GM23248 (cell line): ENCODE measurements at places on chromosomes 12 and 14. TPM values are rescaled to one million over a fixed set of nuclear protein-coding genes. Genes with fewer than 3 reads are reported as not detected.

DNA sequence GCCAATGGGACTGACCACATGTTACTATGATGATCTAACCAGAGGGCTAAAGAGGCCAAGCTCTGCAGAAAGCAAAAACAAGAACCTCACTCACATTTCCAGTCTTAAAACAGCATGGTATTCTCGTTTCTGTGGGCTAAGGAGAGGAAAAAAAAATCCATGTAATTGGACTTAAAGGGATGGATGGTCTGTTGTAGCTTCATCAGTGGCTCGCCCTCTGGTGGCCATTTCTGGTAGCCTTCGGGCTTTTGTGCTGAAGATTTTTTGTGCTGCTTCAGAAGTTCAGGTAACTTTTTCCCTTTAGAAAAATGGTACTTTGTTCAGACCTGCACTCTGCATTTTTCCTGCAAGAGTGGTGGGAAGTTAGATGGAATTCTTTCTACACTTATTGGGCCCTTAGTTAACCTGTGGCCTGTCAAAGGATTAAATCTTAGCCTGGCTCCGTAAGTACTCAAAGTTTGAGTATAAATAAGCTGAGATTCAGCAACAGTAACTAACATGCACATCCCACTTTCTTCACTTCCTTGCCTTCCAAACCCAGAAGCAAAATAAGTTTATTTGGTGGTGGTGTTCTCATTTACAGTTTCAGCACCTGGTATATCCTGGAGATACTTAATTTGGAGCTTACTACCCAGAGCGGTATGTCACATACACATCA, 22.3 kb downstream of the DCAF4 start:
- DNase-seq = peak; percentile 74
- no peaks in the 10 kb centered on the region for H3K36me3 ChIP-seq
- no peaks in the 10 kb centered on the region for H3K4me1 ChIP-seq
- no peak overlapping the region for H3K4me3 ChIP-seq
- no peaks in the 10 kb centered on the region for H3K27me3 ChIP-seq
- no peak overlapping the region for H3K27ac ChIP-seq

- no peak overlapping the region for H3K27ac ChIP-seq
- no peak overlapping the region for H3K4me3 ChIP-seq
- no peak for DNase-seq
- no peaks in the 10 kb centered on the region for H3K36me3 ChIP-seq
- H3K4me1 ChIP-seq = no peaks in the 10 kb centered on the region
- no peaks in the 10 kb centered on the region for H3K27me3 ChIP-seq
Measured at GRCh38 chr12:98280152-98280551, 235.2 kb upstream of the TMPO start.

GRCh38 chr12:113130457-113131135, 5.0 kb downstream of the RASAL1 start:
- peak; percentile 23 for DNase-seq
- H3K4me1 ChIP-seq = no peaks in the 10 kb centered on the region
- peaks cover 4% of the 10 kb centered on the region; the same call in 1 of the 2 replicates for H3K27me3 ChIP-seq
- no peak overlapping the region for H3K27ac ChIP-seq
- H3K4me3 ChIP-seq = no peak overlapping the region

DNA sequence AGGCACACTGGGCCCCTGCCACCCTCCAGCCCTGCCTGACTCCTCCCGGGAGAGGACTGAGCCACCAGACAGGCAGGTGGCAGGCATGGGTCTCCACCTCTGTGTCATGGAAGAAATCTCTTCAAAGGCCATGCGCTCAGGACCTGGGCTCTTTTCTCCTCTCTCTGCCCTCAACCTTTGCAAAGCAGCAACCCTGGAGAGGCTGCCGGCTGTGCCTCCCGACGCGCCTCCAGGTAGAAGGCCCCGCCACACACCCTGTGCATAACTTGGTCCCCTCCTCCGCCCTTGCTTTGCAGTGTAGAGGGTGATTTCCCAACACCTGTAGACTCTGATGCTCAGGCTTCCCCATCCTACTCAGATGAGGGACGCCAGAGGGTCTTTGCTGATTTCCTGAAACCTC, 28.2 kb upstream of the TMEM179 start:
- H3K36me3 ChIP-seq = no peaks in the 10 kb centered on the region
- no peak overlapping the region for H3K27ac ChIP-seq
- peaks cover 35% of the 10 kb centered on the region for H3K27me3 ChIP-seq
- H3K4me3 ChIP-seq = no peak overlapping the region
- DNase-seq = no peak
- no peaks in the 10 kb centered on the region for H3K4me1 ChIP-seq

DNA sequence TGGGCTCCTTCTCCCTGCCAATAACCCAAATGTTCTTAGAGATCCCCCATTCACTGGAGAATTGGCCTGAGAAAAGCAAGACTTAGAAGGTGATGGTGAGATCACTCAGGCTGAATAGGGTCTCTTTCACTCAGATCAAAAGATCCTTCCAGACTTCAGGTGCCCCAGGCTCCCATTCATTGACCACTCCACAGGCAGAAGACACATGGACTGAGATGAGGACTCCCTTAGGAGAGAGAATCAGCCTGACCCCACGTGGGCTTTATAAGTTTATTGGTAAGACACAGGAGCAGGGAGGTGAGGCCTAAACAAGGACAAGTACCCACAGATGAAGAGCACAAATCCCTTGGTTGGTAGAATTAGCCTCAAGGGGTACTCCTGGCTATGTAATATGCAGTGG, 6.1 kb upstream of the KRT72 start:
- H3K27ac ChIP-seq = no peak overlapping the region
- no peaks in the 10 kb centered on the region for H3K36me3 ChIP-seq
- peaks cover 41% of the 10 kb centered on the region; the same call in 1 of the 2 replicates for H3K27me3 ChIP-seq
- DNase-seq = no peak

- H3K4me3 ChIP-seq = no peak overlapping the region
- peaks cover 14% of the 10 kb centered on the region; the same call in 1 of the 2 replicates for H3K4me1 ChIP-seq
- no peaks in the 10 kb centered on the region for H3K27me3 ChIP-seq
- peak; percentile 23 for DNase-seq
- H3K27ac ChIP-seq = no peak overlapping the region
Measured at GRCh38 chr14:68285421-68286179, 466.0 kb downstream of the RAD51B start.

- H3K36me3 ChIP-seq = peaks cover 10% of the 10 kb centered on the region
- peaks cover 11% of the 10 kb centered on the region for H3K4me1 ChIP-seq
- H3K27me3 ChIP-seq = no peaks in the 10 kb centered on the region
- peak; percentile 94 for DNase-seq
Measured at GRCh38 chr12:45914090-45914489, 76.3 kb downstream of the SCAF11 start.

- no peak overlapping the region for H3K4me3 ChIP-seq
- no peak overlapping the region for H3K27ac ChIP-seq
- DNase-seq = no peak
- peaks cover 3% of the 10 kb centered on the region; the same call in 1 of the 2 replicates for H3K27me3 ChIP-seq
- no peaks in the 10 kb centered on the region for H3K4me1 ChIP-seq
Measured at GRCh38 chr12:119931402-119931801, 54.3 kb upstream of the CIT start.

- no peaks in the 10 kb centered on the region for H3K36me3 ChIP-seq
- DNase-seq = no peak
- no peak overlapping the region for H3K4me3 ChIP-seq
- H3K27ac ChIP-seq = no peak overlapping the region
- H3K4me1 ChIP-seq = no peaks in the 10 kb centered on the region
Measured at GRCh38 chr14:44030831-44031383, 476.2 kb downstream of the FSCB start.

GRCh38 chr14:64123241-64123822, 170.8 kb downstream of the ESR2 start:
- H3K36me3 ChIP-seq = no peaks in the 10 kb centered on the region
- H3K4me3 ChIP-seq = no peak overlapping the region
- H3K4me1 ChIP-seq = no peaks in the 10 kb centered on the region
- DNase-seq = peak; percentile 29
- no peak overlapping the region for H3K27ac ChIP-seq

KRT7 gene
- 5.7 and 11.0 TPM in 2 replicates for total RNA-seq

ADGRD1 gene
- total RNA-seq = 7.9 and 8.2 TPM in 2 replicates

KRT73 gene
- not detected in 2 replicates for total RNA-seq

AMN gene
- not detected in 2 replicates for total RNA-seq
